ENCODE measurements at places on chromosomes 5 and 9.

- DNase-seq: no peak
These were observed 104.5 kb downstream of the VAV2 start for GRCh38 chr9:133887540-133888047.

- DNase-seq: no peak
These were observed 318.3 kb downstream of the CHSY3 start for GRCh38 chr5:130222573-130222972.

GRCh38 chr9:18394847-18395351 is 79.1 kb upstream of the ADAMTSL1 start:
- DNase-seq: no peak

DNA sequence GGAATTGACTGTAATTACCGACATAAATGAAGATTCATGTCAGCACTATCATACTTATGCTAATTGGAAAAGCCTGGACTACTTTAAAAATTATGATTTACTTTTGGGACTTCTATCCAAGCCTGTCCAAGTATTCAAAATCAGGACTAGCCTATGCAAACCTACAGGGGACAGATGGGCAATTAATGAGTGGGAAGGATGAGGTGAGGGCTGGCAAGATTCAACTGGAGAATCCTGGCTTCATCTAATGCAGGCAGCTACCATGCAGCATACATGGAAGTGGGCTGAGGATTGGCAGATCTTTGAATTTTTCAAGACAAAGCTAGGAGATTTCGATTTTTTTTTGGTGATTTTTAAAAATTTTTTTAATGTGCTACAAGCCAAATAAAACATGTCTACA is 532.6 kb downstream of the CSNK1G3 start:
- DNase-seq: no peak

DNA sequence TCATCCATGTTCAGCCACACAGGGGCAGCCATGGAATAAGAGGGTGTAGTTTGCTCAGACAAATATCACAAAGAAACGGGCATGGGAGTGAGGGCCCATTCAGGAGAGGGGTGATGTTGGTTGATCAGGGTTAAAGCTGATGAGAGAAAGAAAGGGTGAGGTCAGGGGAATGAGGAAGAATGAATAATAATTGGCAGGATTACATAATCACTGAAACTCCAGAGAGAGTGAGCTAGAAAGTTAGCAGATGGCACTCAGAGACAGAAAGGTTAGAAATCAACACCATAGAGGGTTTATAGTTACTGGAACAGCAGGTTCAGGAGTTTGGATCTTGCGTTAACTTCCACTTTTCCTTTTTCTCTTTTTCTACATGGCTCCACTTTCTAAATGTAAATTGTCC is 113.9 kb downstream of the TAF11L14 start:
- DNase-seq: no peak

- no peak for DNase-seq
These were observed 20.0 kb upstream of the NPM1 start for GRCh38 chr5:171367424-171368370.

DNA sequence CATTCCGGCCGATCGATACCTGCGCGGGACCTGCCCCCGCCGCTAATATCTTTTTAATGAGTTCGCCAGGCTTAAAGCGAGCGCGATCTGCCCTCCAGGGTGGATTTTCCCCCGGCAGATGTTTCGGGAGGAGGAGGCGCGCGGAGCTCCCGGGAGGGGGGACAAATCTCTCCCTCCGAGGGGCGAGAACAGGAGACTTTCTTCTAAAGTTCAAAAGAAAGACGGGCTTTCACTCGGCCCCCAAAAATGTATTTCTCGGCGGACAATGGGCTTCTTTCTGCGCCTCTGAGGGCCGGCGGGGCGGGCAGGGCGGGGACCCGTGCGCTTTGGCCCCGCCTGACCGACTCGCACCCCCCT is 4.1 kb upstream of the PRDM12 start:
- no peak for DNase-seq

DNA sequence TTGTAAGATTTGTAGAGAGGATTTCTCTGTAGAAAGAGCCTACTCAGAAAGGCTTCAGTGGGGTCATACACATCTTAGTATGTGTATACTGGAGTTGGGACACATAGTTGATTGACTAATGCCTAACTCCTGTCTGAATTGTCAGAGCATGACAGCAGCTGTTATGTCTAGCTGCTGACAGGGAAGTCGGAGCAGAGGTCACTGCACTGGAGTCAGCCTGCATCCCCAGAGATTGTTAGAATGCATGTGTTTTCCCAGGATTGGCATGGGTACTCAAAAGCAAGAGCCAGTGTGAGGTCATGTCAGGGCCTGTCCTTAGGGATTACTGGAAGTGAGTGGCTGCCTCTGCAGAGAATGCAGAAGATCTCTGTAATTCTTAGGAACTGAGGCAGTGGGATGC is 82.7 kb downstream of the ITGA1 start:
- no peak for DNase-seq

GRCh38 chr9:94772144-94772543 is 45.6 kb downstream of the AOPEP start:
- DNase-seq: no peak

GRCh38 chr5:150044712-150045111 is 41.6 kb downstream of the CSF1R start:
- DNase-seq: no peak

DNA sequence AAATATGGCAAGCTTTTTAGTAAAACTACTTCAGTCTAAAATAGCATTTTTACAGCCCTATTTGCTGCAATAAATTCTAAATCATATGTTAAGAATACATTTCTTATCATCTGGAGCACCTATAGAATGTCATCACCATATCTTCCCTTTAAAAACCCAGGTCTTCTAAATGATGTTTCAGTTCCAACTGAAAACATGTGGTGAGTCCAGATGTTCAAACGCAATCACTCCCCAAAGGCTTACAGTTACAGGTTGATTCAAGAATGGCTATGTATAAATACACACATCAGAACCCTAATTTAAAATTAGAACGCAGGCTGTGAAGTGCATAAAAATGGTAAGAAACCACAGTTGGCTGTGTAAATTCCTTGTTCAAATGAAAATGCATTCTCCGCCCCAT is 796.3 kb downstream of the MAT2B start:
- no peak for DNase-seq

DNA sequence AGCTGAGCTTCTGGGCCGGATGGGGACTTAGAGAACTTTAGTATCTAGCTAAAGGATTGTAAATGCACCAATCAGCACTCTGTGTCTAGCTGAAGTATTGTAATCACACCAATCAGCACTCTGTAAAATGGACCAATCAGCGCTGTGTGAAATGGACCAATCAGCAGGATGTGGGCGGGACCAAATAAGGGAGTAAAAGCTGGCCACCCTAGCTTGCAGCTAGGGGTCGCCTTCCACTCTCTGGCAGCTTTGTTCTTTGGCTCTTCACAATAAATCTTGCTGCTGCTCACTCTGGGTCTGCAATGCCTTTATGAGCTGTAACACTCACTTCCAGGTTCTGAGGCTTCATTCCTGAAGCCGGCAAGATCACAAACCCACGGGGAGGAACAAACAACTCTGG is 354.0 kb downstream of the PRR16 start:
- no peak for DNase-seq

GRCh38 chr5:172579403-172579990 is 61.6 kb upstream of the NEURL1B start:
- no peak for DNase-seq

GRCh38 chr5:95392593-95393182 is 1.5 kb downstream of the FAM81B start:
- DNase-seq: no peak

DNA sequence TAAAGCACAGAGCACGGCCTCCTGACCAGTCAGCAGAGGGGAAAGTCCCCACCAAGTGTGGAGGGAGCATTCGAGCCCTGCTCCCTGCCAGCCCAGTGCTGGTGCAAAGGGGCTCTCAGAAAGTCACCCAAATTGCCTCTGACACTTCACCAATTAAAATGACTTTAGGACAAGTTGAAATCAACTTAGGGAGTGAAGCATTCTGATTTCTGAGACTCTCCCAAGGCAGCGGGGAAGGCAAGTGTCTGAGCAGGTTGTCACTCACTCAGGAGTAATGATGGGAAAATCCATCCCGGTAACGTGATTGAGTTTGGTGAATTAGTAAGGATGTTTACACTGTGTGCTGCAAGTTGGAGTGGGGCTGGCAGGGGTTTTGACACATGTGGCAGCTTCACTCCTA is 73.7 kb downstream of the PCDH1 start:
- no peak for DNase-seq

GRCh38 chr5:17056141-17056631 is 120.1 kb upstream of the MYO10 start:
- DNase-seq: no peak
